Stimulated activated CD8-positive, alpha-beta memory T cell treated with anti-CD3 and anti-CD28 coated beads, Interleukin-4, amount 100 ng/mL, for 24 hours (primary cell): ENCODE measurements at places on chromosomes 6 and 20.

DNA sequence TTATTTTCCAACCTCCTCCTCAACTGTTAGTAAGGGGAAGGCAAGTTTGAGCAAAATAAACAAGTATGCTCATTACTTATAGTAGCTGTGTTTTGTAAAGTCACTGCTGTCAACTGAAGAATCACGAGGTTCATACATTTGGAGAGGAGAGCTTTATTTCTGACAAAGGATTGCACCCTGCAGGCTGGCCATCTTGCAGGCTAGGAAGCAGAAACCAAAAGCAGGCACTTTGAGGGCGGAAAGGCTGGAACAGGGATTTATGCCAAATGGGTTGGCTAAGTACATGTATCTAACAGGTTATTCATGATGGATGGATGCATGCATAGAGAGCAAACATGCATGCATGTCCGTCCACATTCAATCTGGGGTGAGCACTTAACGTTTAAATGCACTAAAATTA lies 46.7 kb downstream of the PSMB1 start:
- DNase-seq: no peak

GRCh38 chr20:43102394-43102793 lies 87.3 kb downstream of the PTPRT start:
- DNase-seq: no peak

GRCh38 chr6:158475344-158476302 lies 84.3 kb upstream of the TMEM181 start:
- DNase-seq: no peak

- no peak for DNase-seq
Measured at GRCh38 chr6:84804720-84805119, 40.3 kb upstream of the TBX18 start.

- no peak for DNase-seq
Measured at GRCh38 chr6:25966711-25967110, 4.1 kb downstream of the TRIM38 start.

DNA sequence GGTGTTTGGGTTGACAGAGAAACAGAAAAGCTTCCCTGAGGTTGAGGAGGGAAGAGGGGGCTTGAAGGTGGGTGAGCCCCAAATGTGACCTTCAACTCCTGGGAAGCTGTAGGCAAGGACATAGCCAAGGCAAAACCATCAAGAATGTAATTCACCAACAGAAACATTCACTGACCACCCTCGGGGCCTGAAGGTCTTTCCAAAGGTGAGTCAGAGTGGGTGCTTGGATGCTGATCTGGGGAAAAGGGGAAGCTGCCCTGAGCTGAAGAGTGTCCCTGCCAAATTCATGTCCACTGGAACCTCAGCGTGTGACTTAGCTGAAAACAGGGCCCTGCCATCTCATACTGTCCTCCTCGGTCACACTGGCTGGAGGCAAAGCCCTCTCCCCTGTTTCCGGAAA lies 234.2 kb upstream of the SULF2 start:
- no peak for DNase-seq

DNA sequence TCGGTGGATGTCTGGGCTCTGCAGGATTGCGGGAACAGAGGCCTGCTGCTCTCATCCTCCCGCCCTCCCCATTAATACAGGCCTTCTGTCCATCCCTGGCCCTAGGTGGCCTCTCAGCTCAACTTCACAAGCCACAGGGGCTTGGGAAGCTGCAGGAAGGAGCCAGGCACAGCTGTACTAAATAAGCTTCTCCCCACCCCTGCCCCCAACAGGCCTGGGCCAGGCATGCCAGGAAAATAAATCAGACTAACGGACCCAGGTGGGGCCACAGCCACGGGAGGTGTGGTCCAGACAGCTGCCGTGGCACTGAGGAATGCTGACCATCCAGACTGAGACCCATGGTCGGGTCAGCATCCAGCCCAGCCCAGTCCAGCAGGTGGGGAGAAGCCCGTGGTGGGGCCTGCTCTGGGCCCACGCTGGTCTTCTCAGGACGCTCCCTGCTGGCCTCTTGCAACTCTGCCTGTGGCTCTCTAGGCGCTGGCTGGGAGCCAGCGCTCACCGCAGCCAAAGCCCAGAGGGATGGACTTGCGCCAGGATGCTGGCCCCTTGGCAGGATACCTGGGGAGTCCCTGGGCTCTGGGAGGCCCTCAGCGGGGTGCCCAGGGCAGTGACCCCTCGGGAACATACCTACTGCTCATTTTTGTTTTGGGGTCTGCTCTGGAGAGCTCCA lies 8.6 kb upstream of the YTHDF1 start:
- DNase-seq: no peak

DNA sequence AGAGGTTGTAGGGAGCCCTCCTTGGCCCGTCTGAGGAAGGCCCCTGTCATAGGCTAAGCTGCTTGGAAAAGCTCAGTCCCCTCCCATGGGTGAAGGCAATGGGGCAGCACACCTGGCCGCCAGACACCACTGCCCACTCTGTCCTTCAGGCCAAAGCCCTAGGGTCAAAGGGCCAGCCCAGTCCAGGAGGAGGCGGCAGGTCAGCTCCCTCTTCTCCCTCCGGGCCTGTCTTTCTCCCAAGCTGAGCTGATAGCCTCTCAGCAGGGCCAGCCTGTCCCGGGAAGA lies 5.1 kb upstream of the CLPSL2 start:
- DNase-seq: no peak

DNA sequence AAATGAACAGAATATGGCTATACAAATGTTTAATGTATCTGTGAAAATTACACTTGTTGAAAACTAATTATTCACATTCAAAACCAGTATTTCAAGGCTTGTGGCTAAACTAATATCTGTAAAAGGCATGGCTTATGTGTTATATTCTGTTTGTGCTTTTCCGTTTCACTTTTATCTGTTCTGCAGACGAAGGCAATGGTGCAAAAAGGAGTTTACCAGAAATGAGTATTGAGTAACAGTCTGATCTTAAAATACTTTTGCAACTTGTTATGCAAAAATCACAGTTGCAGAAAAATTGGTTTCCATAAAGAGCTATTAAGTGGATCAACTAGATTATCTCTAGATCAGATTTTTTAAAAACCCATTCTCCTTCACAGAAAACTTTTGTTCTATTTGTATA lies 9.4 kb upstream of the STX11 start:
- DNase-seq: no peak

GRCh38 chr6:11094411-11094851 lies 797 bp downstream of the SMIM13 start:
- peak; percentile 19 for DNase-seq

DNA sequence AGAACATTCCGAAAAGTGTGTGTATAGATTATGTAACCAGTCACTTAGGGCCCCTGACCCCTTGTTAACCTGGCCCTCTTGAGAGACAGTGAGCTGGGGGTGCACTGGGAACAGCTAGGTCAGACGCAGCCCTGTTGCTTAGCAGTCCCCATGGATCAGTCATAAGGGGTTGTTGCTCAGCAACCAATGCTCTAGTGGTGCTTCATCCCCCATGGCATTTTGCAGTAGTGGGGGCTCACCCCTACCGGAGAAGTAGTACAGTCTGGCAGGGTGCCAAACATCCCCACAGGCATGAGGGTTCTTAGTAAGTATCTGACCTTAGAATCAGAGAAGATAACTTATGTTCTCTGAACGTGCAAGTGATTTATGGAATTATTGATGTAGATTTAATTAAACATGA lies 12.3 kb downstream of the PKIB start:
- DNase-seq: no peak
